ENCODE measurements at places on chromosomes 13 and 19. TPM values are rescaled to one million over a fixed set of nuclear protein-coding genes. Genes with fewer than 3 reads are reported as not detected.

Gene KISS1R
- not detected for polyA plus RNA-seq

Gene IGSF23
- polyA plus RNA-seq: 0.51 TPM

Gene MAST1
- polyA plus RNA-seq: 0.25 TPM

Gene CRX
- not detected for polyA plus RNA-seq

Gene OR7A5
- not detected for polyA plus RNA-seq

Gene CAPN12
- 0.34 TPM for polyA plus RNA-seq

Gene HOOK2
- polyA plus RNA-seq: 6.3 TPM

Gene ERICH6B
- polyA plus RNA-seq: not detected

Gene CHAF1A
- polyA plus RNA-seq: 6.3 TPM

Gene C13orf46
- 0.58 TPM for polyA plus RNA-seq

Gene C13orf42
- polyA plus RNA-seq: not detected

Gene F10
- polyA plus RNA-seq: 39.0 TPM

Gene VAV1
- polyA plus RNA-seq: not detected

Gene NMRK2
- polyA plus RNA-seq: not detected

Gene FPR3
- not detected for polyA plus RNA-seq

Gene GRK1
- 0.02 TPM for polyA plus RNA-seq

Gene CELF5
- 0.01 TPM for polyA plus RNA-seq

Gene KLK4
- polyA plus RNA-seq: not detected

Gene ANKRD24
- polyA plus RNA-seq: 0.25 TPM

Gene PDX1
- not detected for polyA plus RNA-seq

Gene DPF1
- polyA plus RNA-seq: 2.2 TPM

Gene CEACAM16
- not detected for polyA plus RNA-seq

Gene ZNF85
- polyA plus RNA-seq: 8.7 TPM

Gene LILRA6
- not detected for polyA plus RNA-seq

Gene C3
- polyA plus RNA-seq: 10.0 TPM

Gene SIGLEC7
- polyA plus RNA-seq: not detected

Gene CPAMD8
- 1.1 TPM for polyA plus RNA-seq

Gene KCNRG
- polyA plus RNA-seq: 1.9 TPM

Gene IGFL2
- not detected for polyA plus RNA-seq

Gene ICAM5
- 9.2 TPM for polyA plus RNA-seq

Gene WDR87
- polyA plus RNA-seq: not detected

Gene COL5A3
- 24.9 TPM for polyA plus RNA-seq

Gene NLRP4
- not detected for polyA plus RNA-seq

Gene ZNF567
- 5.7 TPM for polyA plus RNA-seq

Gene CARS2
- 76.8 TPM for polyA plus RNA-seq

Gene ATCAY
- 0.01 TPM for polyA plus RNA-seq

Gene UPK1A
- polyA plus RNA-seq: 0.39 TPM

Gene KCNN4
- 0.28 TPM for polyA plus RNA-seq

Gene CXCL17
- polyA plus RNA-seq: not detected

Gene ZNF100
- polyA plus RNA-seq: 0.99 TPM

All from BJ (cell line).